RWPE1 (cell line): ENCODE measurements at places on chromosomes 16 and 17.

GRCh38 chr16:81528256-81528655 lies 83.6 kb downstream of the CMIP start:
- no peak for DNase-seq

DNA sequence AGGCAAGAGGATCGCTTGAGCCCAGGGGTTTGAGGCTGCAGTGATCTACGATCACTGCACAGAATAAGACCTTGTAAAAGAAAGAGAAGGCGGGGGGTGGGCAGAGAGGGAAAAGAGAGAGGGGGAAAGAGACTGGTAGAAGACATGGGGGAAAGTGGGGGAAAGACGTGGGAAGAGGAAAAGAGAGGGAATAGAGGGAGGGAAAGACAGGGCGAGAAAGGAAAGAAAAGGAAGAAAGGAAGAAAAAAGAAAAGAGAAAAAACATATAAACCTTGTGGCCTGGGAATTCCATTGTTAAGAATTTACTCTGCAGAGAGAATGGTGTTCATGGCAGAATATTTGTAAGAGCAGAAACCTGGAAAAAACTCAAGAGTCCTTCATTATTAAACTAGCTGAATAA lies 120.4 kb downstream of the RMI2 start:
- no peak for DNase-seq

- peak; percentile 38 for DNase-seq
Measured at GRCh38 chr17:8806926-8807550, 7.9 kb upstream of the MFSD6L start.

DNA sequence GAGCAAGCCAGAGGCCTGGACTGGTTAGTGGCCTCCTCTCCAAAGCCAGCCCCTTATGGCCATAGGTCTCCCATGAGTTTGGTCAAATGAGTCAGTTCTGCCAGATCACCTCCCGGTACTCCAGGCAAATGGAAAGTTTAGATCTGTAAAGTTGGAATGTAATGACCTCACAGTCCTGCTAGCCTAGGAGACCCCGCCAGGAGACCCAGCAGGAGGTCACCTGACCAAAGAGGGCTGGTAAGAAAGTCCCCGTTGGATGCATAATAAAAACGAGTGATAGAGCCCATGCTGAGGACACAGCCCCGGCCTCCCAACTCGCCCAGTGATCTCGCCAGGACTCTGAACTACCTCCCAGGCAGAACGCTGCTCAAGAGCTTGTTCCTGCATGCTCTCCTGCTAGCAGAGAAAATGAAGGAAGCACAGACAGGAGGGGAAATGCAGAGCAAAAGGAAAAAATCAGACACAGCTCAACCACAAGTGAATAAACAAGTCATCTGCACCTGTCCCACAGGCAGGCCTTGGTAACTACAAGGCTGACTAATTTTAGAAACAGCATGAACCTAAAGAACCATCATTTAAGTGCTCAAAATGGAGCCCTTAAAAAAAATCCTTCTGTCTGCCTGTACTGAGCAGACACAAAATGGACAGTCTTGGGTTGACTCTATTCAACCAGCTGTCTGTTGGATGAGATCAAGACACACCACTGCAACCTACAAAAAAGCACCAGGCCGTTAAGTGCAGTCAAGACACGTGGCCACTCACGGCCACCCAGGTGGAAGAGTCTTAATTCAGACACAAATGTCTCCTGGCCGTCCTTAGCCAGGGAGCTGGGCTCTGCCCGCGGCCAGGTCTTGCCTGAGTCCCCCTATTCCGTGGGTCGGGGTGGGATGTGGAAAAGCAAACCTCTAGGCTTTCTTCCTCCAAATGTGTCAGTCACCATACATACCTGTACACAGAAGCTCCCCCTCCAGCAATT lies 9.2 kb downstream of the CDIP1 start:
- peak; percentile 27 for DNase-seq

DNA sequence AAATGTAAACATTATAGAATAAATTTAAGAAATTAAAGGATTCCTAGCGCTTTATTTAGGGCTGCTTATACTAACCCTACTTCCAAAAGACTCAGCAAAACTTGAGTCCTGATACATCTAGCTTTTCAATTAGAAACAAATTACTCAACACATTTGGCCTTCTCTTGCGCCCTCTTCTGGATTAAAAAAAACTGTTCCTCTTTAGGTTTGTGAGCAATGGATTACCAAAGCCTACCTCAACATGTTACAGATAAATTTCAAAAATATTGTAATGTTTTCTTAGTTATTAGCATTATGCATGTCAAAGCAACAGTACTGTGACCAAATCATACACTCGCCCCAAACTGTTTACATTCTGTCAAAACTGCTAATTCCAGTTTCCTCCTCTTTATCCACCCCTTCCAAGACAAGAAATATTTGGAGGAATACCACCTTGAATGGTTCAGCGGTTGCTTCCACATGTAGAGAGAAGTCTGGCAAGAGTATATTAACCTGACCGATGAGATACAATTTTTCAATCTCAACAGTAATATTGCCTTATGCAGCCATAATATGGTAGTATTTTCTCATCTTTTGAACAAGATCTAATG lies 2.7 kb downstream of the NUFIP2 start:
- peak; percentile 29 for DNase-seq

GRCh38 chr16:57539072-57539796 lies 2.9 kb upstream of the CCDC102A start:
- no peak for DNase-seq

GRCh38 chr16:78642621-78643285 lies 543.3 kb downstream of the WWOX start:
- DNase-seq, result no peak

DNA sequence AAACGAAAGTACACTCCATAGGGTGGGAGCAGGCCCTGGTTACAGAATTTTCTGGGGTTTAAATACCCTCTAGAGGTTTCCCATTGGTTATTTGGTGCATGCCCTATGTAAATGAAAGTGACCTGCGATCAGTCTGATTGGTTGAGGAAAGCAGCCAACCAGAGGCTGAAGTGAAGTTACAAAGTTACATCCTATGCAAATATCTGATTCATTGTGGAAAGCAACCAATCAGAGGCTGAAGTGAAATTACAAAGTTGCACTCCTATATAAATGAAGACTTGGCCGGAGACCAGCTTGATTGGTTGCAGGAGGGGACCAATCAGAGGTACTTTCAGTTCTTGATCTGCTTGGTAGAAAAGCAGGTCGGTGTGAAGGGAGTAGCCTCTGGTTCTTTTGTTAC lies 24.4 kb downstream of the NAA60 start:
- no peak for DNase-seq

- DNase-seq, result no peak
Measured at GRCh38 chr17:6753006-6753445, 2.8 kb upstream of the XAF1 start.

DNA sequence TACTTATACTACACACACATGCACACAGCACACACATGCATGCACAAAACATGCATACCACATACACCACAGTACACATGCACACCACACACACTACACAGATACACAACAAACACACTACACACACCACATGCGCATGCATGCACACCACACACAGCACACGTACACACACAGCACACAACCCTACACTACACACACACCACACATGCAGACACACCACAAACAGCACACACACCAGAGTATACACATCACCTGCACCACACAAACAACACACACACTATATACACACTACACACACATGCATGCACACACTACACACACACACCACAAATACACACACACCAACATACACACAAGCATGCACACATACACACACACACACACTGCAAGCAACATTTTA lies 166.8 kb downstream of the AHSP start:
- DNase-seq, result no peak

DNA sequence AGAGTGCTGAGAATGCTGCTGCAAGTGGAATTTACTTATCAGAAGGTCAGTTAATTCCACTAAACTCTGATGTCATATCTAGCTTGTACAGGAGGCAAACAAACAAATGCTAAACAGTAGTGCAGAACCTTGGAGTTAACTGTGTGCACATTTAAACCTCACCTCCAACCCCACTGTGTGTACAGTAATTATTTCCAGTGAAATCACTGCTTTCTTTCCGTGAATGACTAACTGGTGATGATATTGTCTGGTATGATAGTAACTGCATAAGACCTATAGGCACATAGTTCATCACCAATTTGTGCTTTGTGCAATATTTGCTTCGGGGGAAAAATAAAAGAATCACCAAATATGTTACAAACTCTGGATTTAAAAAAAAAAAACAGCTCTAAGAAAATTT lies 492.5 kb upstream of the HSBP1 start:
- no peak for DNase-seq

- DNase-seq, result no peak
Measured at GRCh38 chr17:47877368-47878034, 18.5 kb upstream of the SP2 start.

- DNase-seq, result no peak
Measured at GRCh38 chr17:73313526-73314127, 1.8 kb upstream of the CDC42EP4 start.

DNA sequence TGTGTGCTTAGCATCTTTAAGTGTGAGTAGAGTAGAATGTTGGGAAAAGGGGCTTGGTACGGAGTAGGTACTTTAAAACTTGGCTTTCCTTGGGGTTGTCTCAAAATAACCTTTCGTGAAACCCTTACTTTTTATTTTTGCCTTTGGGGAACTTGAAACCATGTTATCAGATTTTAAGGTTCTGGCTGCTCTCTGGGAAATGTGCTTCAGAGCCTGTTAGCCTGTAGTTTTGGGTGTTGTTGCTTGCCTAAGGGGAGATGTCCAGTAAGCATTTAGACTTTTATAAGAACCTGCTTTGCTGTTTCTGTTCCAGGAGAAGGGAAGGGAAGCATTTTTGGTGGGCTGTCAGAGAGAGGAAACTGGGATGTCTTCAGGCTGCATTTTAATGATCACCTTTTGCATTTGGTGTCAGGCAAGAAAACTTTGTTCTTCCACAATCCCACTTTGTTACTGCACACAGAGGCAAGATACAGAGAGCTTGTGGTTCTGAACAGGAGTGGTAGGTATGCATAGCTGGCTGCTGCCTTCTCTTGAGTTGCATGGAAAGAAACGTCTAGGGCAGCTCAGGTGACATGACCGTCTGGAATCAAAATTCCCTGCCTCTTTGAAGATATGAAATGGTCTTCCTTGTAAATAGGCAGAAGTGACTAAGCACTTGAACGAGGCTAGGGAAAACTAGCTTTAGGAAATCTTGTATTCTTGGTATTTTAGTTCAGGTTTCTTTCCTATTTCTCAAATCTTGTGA lies 1.7 kb downstream of the RABEP1 start:
- no peak for DNase-seq

DNA sequence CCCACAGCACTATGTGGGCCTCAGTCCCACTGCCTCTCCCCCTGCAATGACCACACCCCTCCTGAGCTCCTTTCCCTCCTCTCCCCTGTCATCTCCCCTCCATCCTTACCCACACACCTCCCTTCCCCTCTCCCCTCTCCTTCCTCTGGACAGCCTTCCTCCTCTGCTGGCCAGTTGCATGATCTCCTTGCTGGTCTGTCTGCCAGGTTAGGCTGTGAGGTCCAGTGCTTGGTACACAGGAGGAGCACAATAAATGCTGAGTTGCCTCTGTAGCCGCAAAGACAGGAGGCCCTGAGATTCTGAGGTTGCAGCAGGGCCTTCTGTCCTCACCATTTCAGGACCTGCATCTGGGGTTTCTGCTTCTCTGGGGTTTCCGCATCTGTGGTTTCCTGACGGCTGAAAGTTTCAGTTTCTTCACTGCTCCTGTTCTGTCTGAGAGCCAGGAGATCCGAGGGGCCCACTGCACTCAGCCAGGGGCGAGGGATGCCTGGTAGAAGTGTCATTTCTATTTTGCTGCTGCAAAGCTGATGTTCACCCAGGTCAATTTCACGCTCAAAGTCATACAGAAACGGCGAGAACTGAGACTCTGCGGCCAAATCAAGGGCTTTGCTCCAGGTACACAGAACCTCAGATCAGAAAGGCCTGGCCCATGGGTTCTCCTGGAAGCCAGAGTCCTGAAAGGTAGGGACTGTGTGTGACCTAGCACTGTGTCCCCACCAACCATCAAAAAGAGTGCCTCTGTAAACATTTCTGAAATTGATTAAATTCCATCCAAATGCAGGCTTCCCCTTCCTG lies 4.6 kb upstream of the SLC12A3 start:
- no peak for DNase-seq

DNA sequence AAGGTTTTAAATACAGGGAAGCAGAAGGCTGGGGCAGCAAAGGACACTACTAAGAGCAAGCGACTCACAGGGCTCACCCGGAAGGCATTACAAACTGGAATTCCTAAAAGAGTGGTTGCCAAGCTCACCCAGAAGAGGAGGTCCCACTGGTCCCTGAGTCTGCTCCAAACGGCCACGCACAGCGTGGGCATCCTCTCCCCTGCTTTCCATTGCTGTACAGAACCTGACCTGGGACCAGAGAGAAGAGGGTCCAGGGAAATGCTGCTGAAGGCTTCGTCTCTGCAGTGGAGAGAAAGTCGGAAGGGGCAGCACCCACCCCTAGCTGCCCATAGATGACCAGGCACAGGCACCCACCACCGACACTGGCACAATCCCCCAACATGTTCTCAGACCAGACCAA lies 67.2 kb downstream of the ADCY9 start:
- no peak for DNase-seq

DNA sequence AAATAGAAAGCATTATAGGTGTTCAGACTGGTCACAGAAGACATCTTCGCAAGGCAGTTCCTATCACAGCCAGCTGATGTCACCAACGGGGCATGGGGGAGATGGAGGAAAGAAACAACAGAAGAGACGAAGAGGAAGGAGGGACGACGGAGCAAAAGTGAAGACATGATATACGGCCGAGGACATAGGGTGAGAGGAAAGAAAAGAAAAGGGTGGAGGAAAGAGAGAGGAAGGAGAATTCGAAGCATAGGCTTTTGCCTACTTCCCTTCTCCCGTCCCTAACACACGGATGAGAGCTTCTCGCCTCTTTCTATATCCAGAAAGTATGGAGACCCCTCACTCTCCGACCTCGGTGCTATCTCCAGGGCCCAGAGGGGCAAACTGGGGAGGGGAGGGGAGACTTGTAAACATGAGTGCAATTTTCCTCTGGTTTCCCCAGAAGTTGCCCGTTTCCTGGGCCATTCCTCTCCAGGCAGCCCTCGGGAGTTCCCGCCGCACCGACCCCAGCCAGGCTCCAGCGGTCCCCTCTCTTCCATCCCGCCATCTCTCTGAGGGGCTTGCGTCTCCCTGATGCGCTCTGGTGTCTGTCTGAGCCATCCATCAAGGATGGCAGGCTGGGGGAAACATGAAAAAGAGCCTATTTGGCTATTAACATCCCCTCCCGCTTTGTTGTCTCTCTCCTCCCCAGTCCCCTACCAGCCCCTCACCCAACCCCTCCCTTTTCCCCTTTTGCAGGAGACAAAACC lies 26.0 kb downstream of the COPZ2 start:
- peak; percentile 18 for DNase-seq

- no peak for DNase-seq
Measured at GRCh38 chr16:52572656-52573055, 25.7 kb upstream of the TOX3 start.

- DNase-seq, result no peak
Measured at GRCh38 chr16:80085606-80086005, 455.2 kb upstream of the DYNLRB2 start.

- DNase-seq, result peak; percentile 87
Measured at GRCh38 chr17:1989135-1989534, 36.0 kb downstream of the RTN4RL1 start.

GRCh38 chr16:55668340-55669281 lies 12.8 kb downstream of the SLC6A2 start:
- peak; percentile 73 for DNase-seq
